PC-3 (cell line): ENCODE measurements at places on chromosomes 4 and X.
A peak's percentile ranks its signal among the peaks of the same experiment; 100 is the strongest.

- no peak for DNase-seq
Observed at GRCh38 chr4:38964942-38965775, 67.0 kb downstream of the TMEM156 start.

GRCh38 chr4:159770969-159771368 lies 668.1 kb downstream of the RAPGEF2 start:
- DNase-seq = no peak

DNA sequence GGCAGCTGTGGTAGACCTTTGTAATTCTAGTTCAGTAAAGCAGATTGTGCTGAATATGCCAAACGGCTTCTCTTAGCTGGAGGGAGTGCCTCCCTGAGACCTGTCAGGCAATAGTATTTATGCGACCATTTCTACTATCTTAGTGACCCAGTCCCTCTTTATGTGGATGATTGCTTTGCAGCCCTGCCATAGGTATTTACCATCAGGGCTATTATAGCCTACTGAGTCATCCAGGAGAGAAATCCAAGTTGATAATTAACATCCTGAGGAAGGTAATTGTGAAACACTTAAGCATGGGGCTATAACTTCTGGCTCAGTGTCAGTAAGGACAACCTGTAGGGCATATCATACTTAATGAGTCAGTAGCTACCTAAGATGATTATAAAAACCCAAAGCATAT lies 103.9 kb upstream of the MAOA start:
- DNase-seq = peak; percentile 68

DNA sequence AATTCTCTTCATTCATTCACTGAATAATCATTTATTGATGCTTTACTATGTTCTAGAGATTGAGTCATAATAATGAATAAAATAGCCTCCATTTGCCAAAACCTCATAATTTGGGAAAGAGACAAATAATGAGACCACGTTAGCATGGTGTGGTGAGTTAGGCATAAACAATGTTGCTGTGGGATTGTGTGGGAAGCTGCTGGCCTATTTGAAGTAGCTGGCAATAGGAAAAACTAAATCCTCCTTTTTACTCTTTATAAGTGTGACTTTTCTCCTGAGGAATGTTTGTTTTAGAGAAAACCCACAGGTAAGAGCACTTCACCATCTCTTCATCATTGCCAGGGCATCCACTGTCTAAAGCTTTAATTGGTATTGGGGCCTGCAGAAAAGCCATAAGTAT lies 95.3 kb downstream of the AREG start:
- peak; percentile 65 for DNase-seq

- no peak for DNase-seq
Observed at GRCh38 chrX:112651766-112652165, 28.0 kb downstream of the LHFPL1 start.

GRCh38 chrX:11770320-11770719 lies 12.3 kb downstream of the MSL3 start:
- peak; percentile 59 for DNase-seq

DNA sequence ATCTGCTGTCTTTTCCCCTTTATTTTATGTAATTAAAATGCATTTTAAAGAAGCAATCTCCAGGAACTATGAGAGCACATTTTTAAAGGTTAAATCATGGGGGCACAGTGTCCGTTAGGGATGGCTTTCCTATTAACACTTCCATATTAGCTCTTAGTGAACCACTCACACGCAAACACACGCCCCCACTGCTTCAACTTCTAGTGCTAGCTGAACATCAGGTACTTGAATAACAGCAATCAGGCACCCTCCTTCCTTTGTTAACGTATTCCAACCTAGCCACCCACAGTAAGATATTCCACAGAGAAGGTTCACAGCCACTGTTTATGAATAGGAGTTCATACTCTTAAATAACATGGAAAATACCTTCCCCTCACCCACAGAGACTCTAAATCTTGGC lies 9.3 kb downstream of the TMEM255A start:
- no peak for DNase-seq

DNA sequence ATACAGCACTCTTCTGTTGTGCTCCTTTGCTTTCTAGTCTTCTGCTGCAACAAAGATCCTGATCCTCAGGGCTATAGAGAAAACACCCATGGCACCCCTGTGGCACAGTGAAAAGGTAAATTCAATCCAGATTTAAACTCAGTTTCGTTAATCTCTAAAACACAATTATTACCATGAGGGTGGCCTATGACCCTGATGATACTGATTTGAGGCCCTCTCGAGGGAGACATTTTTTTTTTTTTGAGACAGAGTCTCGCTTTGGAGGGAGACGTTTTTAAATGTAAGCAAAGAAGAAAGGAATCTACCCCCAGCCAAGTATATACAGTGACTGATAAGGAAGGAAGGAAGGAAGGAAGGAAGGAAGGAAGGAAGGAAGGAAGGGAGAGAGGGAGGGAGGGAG lies 967.8 kb upstream of the DIAPH2 start:
- DNase-seq = no peak

GRCh38 chr4:95124906-95125504 lies 367.2 kb downstream of the BMPR1B start:
- DNase-seq = peak; percentile 70

GRCh38 chrX:48489892-48490291 lies 13.9 kb downstream of the FTSJ1 start:
- no peak for DNase-seq

- no peak for DNase-seq
Observed at GRCh38 chr4:95371476-95372224, 177.1 kb downstream of the UNC5C start.

- DNase-seq = peak; percentile 54
Observed at GRCh38 chr4:107736924-107737448, 17.0 kb upstream of the PAPSS1 start.

DNA sequence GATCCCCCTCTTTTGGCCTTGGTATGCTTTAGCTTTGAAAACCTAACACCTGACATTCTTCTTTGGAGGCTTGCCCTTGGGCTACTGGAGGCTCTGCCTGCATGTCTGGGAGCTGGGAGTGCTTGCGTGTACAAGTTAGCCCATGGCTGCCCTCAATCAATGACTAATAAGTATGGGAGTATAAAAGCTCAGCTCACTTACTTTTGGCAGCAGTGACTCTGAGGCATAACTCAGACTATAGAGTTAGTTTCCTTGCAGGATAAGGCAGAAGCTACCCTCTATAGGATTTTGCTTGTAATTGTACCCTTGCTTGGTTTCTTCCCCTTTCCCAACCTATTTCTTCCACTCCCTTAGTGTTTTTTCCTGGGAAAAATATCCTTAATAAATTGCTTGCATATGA lies 247.9 kb downstream of the PPP1R2C start:
- peak; percentile 25 for DNase-seq

DNA sequence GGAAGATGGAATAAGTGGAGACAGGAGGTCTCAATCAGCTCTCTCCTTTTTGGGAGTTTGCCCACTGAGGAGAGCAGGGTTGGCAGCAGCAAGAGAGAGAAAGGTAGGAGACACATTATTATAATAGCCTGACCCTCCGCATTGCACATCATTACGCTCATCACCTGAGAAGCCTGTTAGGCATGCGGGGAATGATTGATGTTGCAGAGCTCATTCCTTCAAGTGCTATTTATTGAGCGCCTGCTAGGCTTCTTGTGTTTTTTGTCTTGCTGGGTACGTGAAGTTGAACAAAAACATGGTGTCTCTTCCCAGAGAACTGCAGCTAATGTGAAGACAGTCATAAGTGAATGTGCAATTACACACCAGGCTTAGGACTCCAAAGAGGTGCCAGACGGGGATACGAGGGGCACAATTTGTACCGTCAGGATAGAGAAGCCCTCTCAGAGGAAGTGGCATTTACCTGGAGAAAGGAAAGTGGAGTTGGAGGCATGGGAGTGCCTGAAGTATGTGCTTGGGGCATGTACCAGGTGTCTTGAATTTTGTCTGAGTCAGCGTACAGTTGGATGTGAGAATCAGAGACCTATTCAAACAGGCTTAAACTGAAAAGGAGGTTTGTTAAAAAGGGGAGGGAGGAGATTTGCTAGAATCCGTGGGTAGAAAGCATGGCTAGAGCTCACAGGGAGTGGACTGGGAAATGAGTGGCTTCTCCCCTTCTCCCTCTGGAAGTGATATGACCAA lies 90.2 kb upstream of the SOD3 start:
- no peak for DNase-seq

- no peak for DNase-seq
Observed at GRCh38 chr4:53141308-53141707, 224.6 kb downstream of the SCFD2 start.

- no peak for DNase-seq
Observed at GRCh38 chr4:29224911-29225310, 1495.3 kb upstream of the PCDH7 start.

DNA sequence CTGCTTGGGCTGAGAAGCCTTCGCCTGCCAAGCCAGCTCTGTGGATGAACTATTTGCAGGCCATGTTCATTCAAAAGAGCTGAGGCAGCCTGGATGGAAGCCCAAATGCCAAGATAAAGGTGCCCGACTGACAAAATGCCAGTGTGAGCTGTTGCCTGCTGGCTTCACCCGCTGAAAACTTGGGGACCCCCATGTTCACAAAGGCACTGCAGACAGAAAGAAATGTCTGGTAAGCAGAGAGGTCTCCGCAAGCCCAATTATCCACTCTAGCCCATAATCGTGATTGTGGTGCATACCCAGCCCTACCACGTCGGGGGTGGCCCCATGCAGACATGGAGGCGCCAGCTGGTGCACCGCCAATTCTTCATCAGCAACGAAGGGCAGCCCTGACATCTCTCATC lies 13.0 kb upstream of the SMIM20 start:
- no peak for DNase-seq

DNA sequence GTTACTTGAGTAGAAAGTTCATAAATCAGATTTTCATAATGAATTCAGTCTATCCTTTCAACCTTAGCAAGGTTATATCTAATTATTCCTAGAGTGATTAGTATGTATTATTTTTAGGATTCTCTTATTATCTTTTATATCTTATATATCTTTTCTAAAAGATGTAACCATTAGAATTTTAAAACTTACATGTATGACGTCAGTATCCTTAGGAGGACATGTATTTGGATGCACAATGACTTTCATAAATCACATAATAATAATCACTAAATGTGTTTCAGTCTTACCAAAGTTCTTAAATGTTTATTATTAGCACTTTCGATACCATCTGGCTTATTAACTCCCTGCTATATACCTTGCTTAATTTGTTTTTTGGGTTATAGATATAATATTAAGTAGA lies 1400.5 kb upstream of the IGFBP7 start:
- DNase-seq = no peak

DNA sequence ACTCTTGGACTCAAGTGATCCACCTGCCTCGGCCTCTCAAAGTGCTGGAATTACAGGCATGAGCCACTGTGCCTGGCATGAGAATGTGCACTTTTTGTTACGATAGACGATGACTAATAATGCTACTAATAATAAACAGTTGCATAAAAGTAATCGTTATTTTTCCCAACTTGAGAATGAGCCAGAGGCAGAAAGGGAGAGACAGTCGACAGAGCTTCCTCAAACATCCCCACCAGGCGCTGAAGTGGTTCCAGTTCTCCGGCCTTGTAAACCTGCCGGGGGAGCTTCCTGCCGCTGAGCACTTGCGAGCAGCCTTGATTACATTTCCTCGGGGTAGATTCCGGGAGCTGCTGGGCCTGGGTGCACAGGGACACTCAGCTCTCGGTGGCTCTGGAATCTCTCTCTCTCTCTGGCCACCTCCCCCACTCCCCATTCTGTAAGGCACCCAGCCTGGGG lies 8.9 kb upstream of the HTRA3 start:
- DNase-seq = peak; percentile 79

DNA sequence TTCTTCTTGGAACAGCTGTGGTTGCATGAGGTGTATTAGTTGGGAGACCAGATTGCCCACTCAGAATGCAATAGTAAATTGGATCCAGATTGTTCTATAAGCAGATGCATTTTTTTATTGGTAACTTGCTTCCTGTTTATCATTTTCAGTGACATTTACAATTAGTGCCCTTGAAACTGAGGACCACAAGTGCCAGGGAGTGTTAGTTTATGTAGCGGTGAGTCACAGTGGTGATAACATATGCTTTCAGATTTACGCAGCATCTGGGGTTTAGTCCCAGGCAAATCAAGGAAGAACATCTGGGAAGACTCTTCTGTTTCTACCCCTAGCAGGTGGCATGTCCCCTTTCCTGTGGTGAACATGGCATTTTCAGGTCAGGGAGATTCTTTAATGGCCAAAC lies 24.1 kb downstream of the FRMPD4 start:
- DNase-seq = no peak

- no peak for DNase-seq
Observed at GRCh38 chr4:67436742-67437141, 108.6 kb downstream of the CENPC start.

DNA sequence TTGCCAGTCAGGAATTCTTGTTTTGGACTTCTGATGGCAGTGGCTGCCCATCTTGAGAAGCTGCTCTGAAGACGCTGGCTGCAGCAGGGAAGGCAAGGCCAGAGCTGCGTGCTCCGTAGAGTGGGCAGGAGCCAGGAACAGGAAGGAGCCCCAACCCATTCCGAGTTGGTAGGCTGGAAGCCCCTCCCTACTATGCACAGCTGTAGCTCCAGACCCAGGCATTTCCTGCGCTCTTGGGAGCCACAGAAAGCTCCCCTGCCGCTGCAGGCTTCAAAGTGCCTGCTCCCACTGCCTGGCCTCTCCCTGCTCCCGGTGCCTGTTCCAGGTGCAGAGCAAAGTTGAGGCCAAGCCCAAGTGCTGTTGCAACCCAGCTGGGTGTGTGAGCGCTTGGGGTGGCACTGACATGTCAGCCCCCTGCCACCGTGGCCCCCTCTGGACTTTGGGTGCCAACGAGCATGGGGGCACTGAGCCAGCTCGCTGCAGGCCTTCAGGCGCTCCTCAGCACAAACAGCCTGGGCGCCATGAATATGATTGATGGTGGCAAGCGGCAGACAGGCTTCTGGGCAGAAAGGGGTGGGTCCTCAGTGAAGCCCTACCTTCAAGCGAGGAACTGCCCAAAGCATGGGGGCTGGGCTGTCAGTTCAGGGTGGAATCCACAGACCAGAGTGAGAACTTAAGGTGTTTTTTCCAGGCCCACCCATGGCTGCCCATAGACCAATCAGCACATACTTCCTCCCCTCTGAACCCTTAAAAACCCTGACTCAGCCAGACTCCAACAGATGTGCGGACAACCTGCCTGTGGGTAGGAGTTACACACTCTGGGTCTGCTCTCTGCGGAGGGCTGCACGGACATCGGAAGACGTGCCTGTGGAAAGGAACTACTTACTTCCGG lies 677.2 kb upstream of the INTU start:
- no peak for DNase-seq

DNA sequence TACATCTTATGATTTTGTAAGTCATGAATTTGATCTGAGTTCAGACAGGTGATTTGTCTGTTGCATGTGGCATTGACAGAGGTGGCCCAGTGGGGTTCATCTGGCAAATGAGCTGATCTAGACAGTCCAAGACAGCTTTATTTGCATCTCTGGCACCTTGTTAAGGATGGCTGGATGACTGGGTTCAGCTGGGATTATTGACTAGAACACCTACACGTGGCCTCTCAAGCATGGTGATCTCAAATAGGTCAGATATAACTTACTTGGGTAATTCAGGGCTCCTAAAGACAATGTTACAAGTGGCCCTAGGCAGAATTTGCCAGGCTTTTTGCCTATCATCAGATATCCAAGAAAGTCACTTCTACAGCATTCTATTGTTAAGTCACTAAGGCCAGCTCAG lies 48.0 kb downstream of the APOOL start:
- DNase-seq = no peak

- no peak for DNase-seq
Observed at GRCh38 chr4:189046642-189047041, 894.0 kb upstream of the FRG1 start.

GRCh38 chrX:22090181-22090580 lies 58.1 kb downstream of the PHEX start:
- DNase-seq = no peak

GRCh38 chr4:10897076-10897475 lies 212.5 kb upstream of the CLNK start:
- no peak for DNase-seq

- no peak for DNase-seq
Observed at GRCh38 chr4:165967486-165967885, 94.4 kb downstream of the TLL1 start.
